Tibial nerve (tissue), 4 donors: ENCODE measurements at places on chromosomes 2 and 18. TPM values are rescaled to one million over a fixed set of nuclear protein-coding genes. Genes with fewer than 3 reads are reported as not detected.

DNA sequence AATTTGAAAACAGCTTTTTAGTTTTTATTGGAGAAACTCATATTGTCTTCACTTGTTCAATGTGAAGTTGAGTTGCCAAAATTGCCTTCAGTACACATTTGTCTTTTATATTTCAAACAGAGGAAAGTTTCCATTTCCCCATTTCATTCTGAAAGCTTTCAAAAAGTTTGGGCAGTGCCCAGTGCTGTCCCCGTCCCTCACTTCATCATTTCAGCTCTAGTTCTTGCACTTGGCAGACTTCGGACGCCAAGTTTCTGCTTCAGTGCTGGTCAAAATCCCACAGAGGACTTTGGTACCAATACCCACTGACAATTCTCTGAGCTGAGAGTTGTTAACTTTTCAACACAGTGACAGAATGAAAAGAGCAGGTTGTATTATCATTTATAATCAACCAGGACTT, 43.4 kb upstream of the AQP4 start:
- DNase-seq = no peak

GRCh38 chr2:61421611-61422010, 49.3 kb downstream of the USP34 start:
- no peak for DNase-seq

Gene GAL3ST2
- total RNA-seq = 0.21 TPM

Gene ANO7
- 1.2 TPM for total RNA-seq

Gene AGXT
- total RNA-seq = not detected
